ENCODE measurements at places on chromosomes 7 and 10.

- DNase-seq: no peak
These were observed 493.1 kb upstream of the AKR1E2 start for GRCh38 chr10:4332764-4333458.

GRCh38 chr7:111074748-111075146 lies 16.2 kb upstream of the LRRN3 start:
- no peak for DNase-seq

- DNase-seq: no peak
These were observed 144.1 kb downstream of the GNAI1 start for GRCh38 chr7:80278737-80279136.

- no peak for DNase-seq
These were observed 2.4 kb downstream of the PAPSS2 start for GRCh38 chr10:87661861-87662785.

DNA sequence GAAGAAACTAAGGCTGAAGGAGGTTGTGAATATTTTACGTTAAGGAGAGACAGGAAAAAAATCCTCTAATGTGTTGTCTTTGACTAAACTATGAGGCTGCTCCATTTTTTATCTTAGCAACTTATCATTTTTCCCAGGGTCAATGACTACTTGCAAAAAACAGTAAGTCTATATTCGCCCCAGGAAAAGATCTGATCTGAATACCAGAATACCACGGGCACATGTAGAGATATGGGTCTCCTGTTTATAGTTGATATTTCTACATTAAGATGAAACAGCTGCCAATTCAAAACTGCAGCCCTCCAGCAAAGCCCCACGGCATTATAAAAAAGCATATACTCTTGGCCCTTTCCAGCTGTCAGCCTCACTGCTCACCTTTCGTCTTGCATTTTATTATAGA lies 358.4 kb downstream of the SH2D4B start:
- DNase-seq: no peak

GRCh38 chr7:11843113-11843765 lies 11.2 kb upstream of the THSD7A start:
- no peak for DNase-seq

DNA sequence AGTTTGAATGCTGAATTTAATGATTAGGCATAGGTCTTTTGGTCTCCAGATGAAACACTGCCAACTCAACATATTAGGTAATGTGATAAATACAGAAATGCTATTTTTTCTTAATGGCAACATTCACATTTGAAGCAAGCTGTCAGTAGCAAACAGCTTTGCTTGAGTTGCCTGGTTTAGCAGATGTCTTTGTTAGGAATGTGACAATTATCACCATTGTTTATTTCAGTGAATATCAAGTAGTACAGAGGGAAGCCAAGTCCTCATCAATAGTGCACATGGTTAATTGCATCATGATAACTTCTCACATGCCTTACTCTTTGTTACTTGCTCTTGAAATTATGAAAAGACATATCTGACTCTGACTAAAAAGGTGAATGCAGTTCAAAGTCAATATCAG lies 23.7 kb upstream of the SEPTIN7 start:
- DNase-seq: no peak

- no peak for DNase-seq
These were observed 197.0 kb downstream of the USP6NL start for GRCh38 chr10:11414314-11415038.

- no peak for DNase-seq
These were observed 275.1 kb upstream of the FZD1 start for GRCh38 chr7:90988996-90989765.

All from activated gamma-delta T cell treated with anti-CD3 and anti-CD28 coated beads, Interleukin-2, amount 50 U/mL, for 16 hours (primary cell).